ENCODE measurements at places on chromosomes 6 and 20.

- no peak for DNase-seq
Measured at GRCh38 chr20:44219791-44220190, 9.2 kb upstream of the OSER1 start.

DNA sequence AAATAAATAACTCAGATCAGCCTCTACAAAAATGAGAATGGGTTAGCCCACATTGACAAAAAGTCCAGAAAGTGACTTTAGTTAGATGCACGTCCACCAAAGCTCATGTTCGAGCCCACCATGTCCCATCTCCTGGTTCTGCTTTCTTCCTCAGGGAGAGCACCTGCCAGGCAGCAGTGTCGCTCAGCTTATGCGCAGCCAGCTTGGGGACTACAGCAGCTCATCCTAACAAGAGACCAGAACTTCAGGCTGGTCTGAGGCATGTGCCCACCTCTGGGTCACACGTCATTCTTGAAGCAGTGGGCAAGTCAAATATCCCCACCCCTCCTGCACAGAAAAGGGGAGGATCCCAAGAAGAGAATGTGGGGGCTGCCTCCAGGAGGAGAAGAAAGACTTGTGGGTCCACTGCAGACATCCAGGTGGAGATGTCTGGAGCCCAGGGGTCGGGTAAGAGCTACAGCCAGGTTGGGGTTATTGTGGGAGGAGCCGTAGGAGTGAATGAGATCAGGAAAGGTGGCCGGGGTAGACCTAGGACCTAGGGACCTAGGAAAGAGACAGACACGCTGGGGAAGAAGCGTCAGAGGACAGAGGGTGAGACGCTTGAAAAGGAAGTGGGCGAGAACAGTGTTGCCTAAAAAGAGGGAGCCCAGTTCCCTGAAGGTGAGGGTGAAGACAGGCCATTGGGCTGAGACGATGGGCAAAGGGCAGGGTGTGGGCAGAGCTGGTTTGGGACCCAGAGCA, 52.5 kb downstream of the SSR1 start:
- DNase-seq = no peak

GRCh38 chr20:64212755-64213154, 42.8 kb upstream of the PCMTD2 start:
- no peak for DNase-seq

DNA sequence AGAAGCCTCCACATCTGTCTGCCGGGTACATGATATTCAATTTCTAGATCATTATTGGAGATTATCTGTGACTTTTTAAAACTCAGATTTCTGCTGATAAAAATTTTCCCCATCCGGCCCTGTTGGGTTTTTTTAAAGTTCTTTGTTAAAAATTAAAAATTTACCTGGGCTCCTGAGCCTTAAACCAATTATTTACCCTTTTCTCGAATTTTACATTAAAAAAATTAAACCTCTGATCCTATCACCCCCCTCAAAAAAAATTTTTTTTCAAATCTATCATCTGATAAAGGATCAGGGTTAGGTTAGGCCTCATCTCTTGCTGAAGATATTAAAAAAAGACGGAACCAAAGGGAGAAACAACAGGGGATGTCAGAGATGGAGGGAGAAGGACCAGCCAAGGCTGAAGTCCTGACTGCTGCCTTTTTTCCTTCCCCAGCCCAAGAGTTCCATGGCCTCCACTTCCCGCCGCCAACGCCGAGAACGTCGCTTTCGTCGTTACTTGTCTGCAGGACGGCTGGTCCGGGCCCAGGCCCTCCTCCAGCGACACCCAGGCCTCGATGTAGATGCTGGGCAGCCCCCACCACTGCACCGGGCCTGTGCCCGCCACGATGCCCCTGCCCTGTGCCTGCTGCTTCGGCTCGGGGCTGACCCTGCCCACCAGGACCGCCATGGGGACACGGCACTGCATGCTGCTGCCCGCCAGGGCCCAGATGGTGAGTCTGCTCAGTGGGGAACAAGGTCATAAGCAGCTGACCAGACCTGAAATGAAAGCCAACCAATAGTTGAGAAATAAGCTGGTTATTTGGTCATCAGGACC, 527 bp downstream of the NFKBIL1 start:
- no peak for DNase-seq

DNA sequence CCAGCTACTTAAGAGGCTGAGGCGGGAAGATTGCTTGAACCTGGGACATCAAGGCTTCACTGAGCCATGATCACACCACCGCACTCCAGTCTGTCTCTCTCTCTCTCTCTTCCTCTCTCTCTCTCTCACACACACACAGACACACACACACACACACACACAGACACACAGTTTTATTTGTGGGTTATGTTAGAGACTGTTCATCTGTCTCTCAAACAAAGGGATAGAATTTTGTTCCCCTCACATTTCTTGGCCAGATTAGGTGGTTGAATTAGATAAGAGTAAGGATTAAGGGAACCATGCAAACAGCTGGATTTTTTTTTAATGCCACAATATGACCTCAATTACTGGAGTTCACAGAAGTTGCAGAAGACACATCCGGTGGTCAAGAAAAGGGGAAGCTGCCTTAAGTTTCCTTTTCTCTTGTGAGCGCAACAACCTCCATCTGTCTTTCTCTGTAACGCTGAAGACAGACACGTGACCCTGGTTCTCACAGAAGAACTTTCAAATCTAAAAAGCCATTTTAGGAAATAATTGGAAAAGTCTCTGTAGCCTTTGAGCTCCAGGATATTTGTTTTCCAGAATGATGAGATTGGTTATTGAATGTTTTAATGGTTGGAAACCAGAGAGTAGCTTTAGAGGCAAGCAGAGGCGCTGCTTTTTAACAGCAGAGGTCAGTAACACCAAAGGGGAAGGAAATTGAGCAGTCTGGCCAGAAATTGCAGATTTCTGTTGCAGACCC, 32.9 kb upstream of the LGSN start:
- DNase-seq = no peak

GRCh38 chr20:38730989-38731737, 6.9 kb downstream of the SLC32A1 start:
- DNase-seq = peak; percentile 84

- no peak for DNase-seq
Measured at GRCh38 chr6:29537714-29538403, 21.7 kb downstream of the UBD start.

GRCh38 chr6:3983778-3984177, 95.2 kb downstream of the FAM217A start:
- no peak for DNase-seq

- no peak for DNase-seq
Measured at GRCh38 chr20:38208088-38208487, 43.0 kb upstream of the TGM2 start.

DNA sequence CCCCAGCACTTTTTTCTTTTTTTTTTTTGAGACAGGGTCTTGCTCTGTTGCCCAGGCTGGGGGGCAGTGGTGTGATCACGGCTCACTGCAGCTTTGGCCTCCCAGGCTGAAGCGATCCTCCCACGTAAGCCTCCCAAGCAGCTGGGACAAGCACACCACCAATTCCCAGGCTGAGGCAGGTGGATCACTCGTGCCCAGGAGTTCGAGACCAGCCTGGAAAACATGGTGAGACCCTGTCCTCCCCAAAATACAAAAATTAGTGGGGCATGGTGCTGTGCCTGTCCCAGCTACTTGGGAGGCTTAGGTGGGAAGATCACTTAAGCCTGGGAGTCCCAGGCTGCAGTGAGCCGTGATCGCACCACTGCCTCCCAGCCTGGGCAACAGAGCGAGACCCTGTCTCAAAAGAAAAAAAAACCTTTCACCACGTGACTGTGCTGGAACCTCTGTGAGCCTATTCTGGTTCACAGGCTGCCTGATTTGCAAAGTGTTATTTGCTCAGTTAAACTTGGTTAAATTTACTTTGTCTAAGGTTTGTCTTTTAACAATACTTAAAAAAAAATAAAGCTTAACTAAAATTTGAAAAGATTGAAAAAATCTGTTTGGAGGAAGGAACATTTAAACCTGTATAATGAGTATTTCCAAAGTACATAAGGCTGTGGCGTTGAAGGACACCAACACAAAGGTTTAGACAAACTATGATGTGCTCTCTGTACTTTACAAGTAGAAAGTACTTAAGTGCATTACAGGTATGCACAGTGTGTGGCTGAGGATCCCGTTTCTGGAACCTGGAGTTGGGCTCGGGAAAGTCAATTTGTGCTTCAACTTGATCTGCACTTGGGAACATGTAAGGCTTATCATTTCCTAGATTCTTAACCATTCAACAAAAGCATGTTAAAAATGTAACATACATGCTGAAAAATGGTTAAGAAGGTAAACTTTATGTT, 55.0 kb downstream of the PPP1R3G start:
- DNase-seq = no peak

GRCh38 chr6:142627474-142627873, 317.5 kb downstream of the HIVEP2 start:
- DNase-seq = no peak

DNA sequence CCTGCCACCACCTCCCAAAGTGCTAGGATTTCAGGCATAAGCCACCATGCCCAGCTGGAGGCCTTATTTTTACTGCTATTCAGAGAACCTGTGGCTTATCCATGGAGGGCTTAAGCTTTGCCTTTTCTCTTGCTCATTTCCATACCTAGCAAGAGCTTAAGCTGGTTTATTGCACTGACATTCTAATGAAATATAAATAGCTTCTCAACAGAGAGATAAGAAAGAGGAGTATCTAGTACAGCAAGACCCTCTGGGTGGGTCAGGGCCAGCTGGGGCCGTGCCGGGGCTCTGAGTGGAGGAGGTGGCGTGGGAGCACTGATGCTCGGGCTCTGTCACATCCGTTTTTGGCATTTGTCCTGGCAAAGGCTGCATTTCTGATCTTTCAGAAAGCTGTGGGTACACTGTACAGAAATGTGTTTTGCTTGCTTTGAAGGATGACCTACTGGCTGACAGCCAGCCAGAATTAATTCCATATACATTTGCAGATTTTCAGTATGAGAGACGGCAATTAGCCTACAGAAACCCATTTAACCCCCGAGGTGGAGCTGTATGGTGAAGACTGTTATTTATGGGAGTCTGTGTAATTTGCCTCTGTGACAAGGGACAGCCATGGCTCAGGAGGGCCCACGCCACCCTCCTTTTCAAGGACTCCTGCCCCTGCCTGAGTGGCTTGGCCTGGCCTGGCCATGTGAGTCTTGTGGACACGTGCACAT, 181.6 kb upstream of the AKAP12 start:
- no peak for DNase-seq

GRCh38 chr20:57474816-57475215, 50.1 kb downstream of the CTCFL start:
- DNase-seq = no peak

GRCh38 chr6:32697031-32697430, 30.6 kb upstream of the HLA-DQB1 start:
- no peak for DNase-seq

GRCh38 chr6:101926149-101926925, 532.8 kb downstream of the GRIK2 start:
- no peak for DNase-seq

Measured in natural killer cell treated with Interleukin-12 subunit alpha and Interleukin-12 subunit beta and Interleukin-15 and Interleukin-18, amount 100 ng/mL, for 72 hours (primary cell).